ENCODE measurements at places on chromosomes 12 and 14.
A peak's percentile ranks its signal among the peaks of the same experiment; 100 is the strongest.

GRCh38 chr14:102451064-102451352, 58.6 kb downstream of the ANKRD9 start:
- DNase-seq = no peak

- no peak for DNase-seq
Measured at GRCh38 chr14:33782923-33783322, 168.0 kb downstream of the EGLN3 start.

DNA sequence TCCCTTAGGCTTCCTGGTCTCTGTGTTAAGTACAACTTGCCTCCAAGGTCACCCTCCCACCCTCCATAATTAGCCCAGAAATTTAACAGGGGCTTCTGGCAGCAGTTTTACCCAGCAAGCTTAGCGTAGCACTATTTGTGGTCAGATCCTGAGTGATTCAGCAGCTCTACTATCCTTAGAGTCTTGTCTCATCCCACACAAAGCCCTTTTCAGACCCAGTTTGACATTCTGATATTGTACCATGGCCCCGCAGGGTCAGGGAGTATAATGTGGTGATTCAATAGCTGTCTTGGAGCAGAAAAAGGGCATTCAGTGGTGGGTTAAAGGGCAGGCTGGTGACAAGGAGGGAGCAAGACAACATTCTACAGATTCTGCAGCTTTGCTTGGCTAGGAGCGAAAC, 153.8 kb upstream of the DDHD1 start:
- no peak for DNase-seq

- DNase-seq = no peak
Measured at GRCh38 chr12:49109641-49110463, 795 bp downstream of the LMBR1L start.

DNA sequence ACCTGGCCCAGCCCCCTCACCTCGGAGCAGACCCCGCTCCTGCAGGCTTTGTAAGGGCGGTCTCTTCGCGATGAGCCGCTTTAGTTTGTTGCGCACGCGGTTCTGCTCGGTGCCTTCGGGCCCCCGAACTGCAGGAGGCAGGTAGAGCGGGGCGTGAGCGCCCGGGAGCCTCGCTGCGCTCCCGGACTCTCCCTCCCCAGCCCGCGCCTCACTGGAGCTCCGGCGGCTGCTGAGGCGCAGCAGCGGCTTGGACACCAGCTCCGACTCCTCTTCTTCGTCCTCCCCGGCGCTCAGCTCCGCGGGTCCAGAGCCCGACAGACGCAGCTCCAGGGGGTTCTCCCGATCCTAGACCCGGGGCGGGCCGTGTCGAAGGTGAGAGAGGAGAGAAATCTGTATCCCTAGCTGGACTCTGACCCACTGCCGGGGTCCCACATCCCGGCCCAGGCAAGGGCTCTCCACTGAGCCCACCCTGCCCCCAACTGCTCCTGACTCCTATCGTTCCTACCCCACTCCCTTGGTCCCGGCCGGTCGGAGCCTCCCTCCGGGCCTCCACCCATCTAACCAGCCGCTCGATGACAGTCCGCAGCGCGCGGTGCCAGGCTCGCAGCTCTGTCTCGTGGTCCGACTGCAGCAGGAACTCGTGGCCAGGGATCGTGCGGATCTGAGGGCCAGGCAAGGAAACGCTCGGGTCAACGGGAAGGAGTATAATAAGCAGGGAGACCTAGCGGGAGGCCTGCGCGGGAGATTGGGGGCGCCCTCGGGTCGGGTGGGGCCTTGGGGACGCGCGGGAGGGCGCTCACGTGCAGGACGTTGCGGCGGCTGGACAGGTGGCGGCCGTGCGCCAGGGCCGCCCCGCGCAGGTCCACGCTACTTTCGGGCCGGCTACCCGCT, 4.2 kb downstream of the ARHGAP9 start:
- no peak for DNase-seq

- no peak for DNase-seq
Measured at GRCh38 chr12:91931111-91931510, 214.5 kb downstream of the BTG1 start.

- no peak for DNase-seq
Measured at GRCh38 chr12:94121886-94122285, 26.5 kb upstream of the PLXNC1 start.

GRCh38 chr12:105409279-105409678, 78.8 kb downstream of the C12orf75 start:
- no peak for DNase-seq

GRCh38 chr12:6182279-6182898, 17.8 kb upstream of the CD9 start:
- DNase-seq = peak; percentile 62

- no peak for DNase-seq
Measured at GRCh38 chr14:101155575-101155974, 252.1 kb upstream of the RTL1 start.

DNA sequence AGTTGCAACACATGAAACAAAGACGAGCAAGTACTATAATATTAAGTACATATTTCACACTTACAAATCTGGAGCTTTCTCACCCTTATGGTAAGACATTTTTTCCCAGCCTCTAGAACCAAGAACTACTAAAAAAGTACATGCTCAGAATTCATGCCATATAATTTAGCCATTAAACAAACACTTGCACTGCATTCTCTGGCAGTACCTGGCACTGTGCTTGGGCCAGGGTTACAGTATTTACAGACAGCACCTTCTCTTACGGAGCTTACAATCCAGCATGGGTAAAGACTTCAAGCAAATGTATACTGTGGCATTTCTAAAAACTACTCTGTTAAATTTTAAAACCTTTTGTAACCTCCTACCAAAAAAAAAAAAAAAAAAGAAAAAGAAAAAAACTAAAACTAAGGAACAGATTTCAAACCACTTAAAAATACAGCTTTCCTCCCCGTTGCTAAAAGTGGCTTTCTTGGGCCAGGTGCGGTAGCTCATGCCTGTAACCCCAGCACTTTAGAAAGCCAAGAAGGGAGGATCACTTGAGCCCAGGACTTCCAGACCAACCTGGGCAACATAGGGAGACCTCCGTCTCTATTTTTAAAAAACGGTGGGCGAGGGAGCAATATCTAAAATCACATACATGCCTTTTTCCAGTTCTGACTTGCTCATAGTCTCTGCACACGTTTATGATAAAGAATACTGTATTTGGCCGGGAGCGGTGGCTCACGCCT, 956 bp downstream of the GNPTAB start:
- DNase-seq = no peak

GRCh38 chr12:48686615-48687334, 4.7 kb upstream of the KANSL2 start:
- no peak for DNase-seq

DNA sequence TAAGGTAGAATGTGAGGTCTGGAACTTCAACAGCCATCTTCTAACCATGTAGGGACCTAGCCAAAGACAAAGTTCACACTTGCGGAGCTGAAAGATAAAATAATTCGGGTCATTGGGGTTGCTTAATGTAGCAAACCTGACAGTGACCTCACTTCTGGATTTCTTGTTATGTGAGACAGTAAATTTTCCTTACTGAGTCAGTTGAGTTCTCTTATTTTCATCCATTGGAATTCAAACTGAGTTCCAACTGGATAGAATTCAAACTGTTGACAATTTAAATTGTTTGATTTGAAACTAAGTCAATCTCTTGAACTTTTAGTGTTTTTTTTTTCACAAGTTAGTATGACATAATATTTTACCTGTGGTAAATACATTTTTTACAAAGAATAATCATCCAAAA, 406.5 kb downstream of the ADAMTS20 start:
- DNase-seq = no peak

- DNase-seq = no peak
Measured at GRCh38 chr14:94671870-94672444, 59.8 kb downstream of the SERPINA3 start.

DNA sequence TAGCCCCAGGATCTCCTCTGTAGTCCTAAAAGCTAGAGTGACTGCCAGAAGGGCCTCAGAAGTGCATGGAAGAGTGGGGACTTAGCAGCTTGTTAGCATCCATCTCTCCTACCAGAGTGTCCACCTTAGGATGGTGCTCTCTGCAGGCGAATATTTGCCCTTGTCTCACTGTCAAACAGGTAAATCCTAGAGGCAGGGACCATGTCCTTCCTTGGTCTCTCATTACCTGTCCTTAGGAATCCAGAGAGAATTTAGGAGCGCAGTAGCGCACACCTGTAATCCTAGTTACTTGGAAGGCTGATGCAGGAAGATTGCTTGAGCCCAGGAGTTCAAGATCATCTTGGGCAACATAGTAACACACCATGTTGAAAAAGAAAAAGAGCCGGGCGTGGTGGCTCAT, 21.4 kb downstream of the AGAP2 start:
- no peak for DNase-seq

DNA sequence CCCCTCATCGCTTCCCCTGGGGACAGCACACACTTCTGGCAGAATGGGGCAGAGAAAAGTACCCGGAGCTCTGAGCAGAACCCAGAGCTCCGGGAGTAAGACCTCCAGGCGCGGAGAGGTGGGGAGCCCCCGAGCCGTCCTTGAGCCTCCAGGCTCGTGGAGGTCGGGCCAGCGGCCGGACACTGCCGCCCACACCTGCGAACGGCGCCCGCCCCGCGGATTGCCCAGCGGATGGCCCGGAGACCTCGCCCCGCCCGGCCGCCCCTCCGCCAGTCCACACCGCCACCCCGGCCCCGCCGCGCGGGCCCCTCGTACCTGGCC, 344 bp downstream of the SPTLC2 start:
- DNase-seq = no peak

DNA sequence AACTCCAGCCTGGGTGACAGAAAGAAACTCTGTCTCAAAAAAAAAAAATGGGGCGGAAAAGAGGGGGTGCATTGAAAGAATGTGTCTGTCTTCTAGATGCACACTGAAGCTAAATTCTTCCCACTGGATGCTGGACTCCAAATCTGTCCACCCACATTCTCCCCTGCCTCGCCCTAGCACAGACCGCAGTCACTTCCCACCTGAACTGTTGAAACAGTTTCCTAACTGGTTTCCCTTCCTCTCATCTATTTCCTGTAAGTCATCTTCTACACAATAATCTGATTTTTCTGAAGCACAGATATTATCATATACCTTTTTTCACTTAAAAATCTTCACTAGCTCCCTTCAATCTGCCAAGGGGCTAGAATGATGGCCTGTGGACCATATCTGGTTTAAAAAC, 1.5 kb upstream of the HCAR1 start:
- no peak for DNase-seq

DNA sequence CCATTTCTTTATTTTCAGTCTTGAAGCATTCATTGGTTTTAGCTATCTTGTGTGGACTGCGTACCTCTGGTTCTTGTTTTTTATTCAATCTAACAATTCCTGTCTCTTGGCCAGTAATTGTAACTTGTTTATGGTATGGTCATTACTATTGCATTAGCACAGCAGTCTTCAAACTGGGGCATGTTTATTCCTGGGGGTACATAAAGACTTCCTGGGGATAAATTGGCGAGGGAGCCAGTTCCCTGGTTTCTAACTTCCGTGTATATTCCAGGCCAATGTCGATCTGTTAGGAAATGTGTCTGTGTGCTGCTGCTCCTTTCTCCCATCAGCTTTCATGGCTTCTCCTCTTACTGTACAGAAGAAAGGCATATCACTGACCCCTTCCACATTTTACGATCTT, 13.7 kb upstream of the EVL start:
- DNase-seq = no peak

DNA sequence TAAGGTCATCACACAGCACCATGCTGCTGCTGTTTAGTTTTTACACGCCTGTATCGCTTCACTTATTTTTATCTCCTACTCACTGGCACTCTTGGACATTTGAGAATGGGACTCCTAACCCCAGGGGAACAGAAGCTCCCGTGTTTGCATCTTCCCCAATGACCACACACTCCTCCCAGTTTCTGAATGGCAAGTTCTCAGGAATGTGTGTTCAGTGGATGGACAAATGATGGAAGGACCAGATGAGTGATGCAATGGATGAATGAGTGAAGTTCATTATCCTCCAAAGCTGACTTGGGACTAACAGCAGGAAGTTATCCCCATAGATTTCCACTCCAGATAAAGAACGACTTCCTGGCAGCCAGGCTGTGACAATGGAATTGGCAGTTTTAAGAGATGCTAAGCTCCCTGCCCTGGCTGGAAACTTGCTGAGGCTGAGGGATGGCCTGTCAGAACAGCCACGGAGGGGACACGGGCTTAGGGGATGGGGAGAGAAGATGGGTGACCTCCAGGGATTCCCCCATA, 231.5 kb downstream of the SLC15A4 start:
- DNase-seq = no peak

- no peak for DNase-seq
Measured at GRCh38 chr12:114976372-114976771, 292.4 kb upstream of the TBX3 start.

Data from GDM1 (cell line).